ENCODE measurements at places on chromosomes 7 and 10.

DNA sequence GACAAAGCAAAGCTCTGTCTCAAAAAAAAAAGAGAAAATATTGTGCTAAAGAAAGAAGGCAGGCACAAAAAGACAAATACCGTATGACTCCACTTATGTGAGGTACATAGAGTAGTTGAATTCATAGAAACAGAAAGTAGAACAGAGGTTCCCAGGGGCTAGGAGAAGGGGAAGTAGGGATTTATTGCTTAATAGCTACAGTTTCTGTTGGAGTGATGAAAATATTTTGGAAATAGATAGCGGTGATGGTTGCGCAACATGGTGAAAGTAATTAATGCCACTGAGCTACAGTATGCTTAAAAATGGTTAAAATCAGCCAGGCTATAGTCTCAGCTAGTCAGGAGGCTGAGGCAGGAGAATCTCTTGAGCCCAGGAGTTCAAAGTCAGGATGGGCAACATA, 18.5 kb upstream of the NPFFR1 start:
- DNase-seq = no peak

DNA sequence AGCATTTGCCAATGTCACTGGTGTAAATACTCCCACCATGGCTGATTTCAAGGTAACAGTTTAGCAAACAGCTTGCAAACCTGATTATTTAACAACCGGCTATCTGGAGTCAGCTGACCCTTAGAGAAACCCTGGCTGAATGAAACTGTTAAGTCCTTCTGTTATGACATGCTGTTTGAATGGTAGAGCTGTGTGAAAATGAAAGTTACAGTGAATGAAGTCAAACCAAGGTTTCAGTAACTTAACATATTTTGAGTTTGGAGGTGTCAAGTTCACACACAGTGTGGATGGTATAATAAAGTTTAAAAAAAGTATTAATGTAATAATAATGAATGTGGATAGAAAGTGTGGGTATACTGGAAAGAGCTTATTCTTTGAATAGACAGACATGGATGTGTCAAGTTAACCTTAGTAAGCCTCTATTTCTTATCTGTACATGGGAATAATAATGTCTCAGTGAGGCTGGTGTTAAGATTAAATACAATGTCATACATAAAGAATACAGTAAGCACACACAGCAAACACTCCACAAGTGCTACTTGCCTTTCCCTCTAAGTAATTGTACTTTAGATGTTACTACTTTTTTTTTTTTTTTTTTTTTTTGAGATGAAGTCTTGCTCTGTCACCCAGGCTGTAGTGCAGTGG, 150.4 kb downstream of the TAX1BP1 start:
- DNase-seq = no peak

DNA sequence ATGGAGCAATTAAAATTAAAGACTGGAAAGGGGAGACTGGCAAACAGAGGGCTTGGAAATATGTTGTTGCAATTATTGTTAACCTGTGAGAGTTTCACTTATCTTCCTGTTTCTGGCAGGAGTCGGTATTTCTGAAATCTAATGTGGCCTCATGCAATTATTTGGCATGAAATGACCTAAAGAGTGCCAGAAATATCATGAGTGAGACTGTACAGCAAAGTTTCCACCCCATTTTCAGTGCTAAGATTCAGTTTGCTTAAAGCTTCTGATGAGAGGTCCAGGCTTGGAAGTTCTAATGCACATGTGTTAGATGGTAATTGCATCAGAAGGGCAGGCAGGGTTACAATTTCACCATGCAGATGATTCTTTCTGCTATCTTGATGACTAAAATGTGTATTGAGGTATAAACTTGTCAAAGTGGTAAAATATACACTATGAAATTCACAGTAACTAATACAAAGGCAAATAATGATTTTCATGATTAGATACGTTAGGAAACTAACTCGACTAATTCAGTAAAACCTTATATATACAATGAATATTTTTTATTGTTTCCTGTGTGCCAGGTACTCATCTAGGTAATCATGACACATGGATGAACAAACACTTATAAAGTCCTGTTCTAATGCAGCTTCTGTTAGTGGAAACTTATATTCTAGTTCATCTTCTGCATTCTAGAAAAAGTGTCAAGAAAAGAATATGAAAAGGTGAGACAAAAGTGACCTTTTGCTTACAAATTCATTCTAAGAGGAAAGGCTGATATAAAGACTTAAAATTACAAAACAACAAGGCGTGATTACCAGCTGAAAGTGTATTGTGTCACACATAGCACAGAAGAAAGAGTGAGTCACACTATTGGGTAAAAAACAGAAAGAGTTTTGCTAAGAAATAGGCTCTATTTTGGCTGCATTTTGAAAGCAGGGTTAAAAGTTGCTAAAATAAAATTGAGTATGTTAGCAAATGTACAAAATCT, 533.4 kb upstream of the SEMA3D start:
- no peak for DNase-seq

GRCh38 chr7:150954201-150954985, 23.7 kb downstream of the KCNH2 start:
- DNase-seq = no peak

All from A172 (cell line).